ENCODE measurements at places on chromosomes 12 and 14.
A peak's percentile ranks its signal among the peaks of the same experiment; 100 is the strongest.

DNA sequence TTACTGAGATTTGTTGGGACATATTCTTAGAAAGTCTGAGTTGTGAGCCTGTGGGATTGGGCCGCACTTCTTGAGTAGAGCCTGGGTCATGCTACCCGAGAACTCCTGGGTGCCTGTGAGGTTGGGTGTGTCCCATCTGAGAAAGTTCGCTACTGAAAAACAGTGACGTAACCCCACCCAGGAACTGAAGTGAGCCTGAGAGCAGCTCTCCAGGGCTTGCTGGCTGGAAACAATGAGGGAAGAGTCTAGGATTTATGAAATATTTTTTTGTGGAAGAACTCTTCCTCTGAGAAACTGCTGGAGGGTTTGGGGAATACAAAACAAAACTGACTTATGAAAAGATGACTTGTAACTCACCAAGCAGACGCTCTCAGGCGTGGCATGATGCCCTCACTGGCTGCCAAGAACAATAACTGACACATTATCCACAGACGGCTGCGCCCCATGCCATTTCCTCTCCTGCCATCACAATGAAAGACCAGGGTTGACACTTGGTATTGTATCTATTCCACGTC is 69.2 kb downstream of the RASSF3 start:
- DNase-seq, result no peak

- peak; percentile 59 for DNase-seq
Measured at GRCh38 chr12:14960548-14961465, 594 bp downstream of the ARHGDIB start.

DNA sequence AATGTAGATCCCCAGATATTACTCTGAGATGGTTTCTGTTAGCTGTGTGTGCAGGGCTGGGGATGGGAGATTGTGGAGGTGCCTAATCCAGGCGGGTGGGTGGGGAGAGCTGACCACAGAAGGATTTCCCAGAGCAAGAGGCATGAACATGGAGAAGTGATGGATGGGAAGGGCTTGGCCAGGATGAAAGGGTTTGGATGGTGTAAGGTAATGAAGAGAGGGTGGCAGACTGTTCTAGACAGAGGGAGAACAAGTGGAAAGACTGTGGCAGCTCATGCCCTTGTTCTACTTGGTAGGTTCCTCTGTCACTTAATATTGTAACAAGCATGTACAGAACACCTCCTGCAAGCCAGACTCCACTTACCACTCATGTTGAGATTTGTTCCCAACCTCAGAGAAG is 187.8 kb downstream of the NPAS3 start:
- no peak for DNase-seq

GRCh38 chr14:88269806-88270420 is 53.2 kb downstream of the KCNK10 start:
- DNase-seq, result no peak

- DNase-seq, result no peak
Measured at GRCh38 chr14:62980693-62981092, 64.6 kb downstream of the KCNH5 start.

- no peak for DNase-seq
Measured at GRCh38 chr12:41274643-41275042, 86.5 kb downstream of the PDZRN4 start.

GRCh38 chr14:41615011-41615595 is 8.4 kb downstream of the LRFN5 start:
- DNase-seq, result no peak

- DNase-seq, result no peak
Measured at GRCh38 chr12:39157696-39158342, 252.4 kb upstream of the CPNE8 start.

- no peak for DNase-seq
Measured at GRCh38 chr12:28517101-28517500, 326.8 kb downstream of the CCDC91 start.

DNA sequence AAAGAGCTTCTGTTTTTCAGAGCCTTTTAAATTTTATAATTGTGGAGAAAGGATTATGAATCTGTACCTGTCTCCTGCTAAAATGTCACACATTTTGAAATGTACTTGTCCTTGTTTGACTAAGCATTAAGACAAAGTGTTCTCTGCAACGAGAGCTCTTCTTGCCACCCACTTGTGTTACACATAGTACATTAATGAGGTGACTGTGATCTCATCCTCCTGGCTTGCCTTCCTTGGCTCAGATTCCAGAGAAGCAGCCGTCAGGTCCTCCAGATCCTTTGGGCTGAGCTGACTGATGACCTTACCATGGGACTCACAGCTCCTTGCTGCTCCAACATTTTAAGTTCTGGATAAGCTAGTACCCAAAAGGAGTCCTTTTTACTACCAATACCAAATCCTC is 81.4 kb downstream of the BBS10 start:
- DNase-seq, result no peak

DNA sequence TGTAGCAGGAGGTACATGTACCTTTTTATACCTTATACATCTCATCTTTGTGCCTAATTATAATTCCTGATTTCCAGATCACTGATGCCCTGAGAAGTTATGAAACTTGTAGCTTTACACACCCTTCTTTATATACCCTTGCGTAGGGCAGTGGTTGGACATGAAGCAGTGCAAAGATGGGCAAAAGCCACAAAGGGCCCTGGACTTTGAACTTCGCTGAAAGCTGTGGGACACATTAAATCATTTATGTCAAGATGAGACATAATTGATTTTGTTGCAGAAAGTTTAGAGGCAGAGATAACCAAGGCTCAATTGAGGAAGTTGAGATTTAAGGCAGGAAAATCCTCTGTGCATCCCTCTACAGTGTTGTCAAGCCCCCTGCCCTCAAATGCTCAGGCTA is 170.0 kb downstream of the SLC2A13 start:
- no peak for DNase-seq

GRCh38 chr12:4307593-4308333 is 13.2 kb upstream of the TIGAR start:
- DNase-seq, result peak; percentile 70

- DNase-seq, result no peak
Measured at GRCh38 chr14:43754838-43755237, 752.2 kb downstream of the FSCB start.

DNA sequence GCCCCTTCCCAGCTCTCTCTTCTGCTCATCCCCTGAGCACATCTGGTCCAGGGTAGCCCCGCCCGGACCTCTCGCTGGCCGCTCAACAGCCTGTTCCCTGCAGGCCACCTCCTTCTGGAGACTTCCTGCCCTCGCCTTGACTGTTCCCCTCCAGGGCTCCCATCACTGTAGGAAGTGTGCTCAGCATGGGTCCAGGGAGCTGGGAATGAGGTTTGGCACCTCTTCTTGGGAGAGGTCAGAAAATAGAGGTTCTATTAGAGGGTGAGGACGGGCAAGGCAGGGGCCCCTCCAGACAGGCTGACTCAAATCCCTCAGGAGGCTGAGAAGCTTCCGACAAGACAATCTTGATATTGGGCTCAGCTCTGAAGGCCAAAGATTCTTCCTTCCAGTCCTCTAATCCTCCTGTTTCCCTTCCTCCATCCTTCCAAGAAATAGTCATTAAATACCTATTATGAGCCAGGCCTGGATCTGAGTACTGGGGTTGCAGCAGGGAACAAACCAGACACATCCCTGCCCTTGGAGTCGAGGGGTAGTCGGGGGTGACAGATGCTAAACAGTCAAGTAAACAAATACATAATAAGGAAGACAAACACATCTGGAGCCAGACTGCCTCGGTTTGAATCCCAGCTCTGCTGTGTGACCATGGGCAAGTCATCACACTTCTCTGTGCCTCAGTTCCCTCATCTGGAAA is 30.6 kb downstream of the CMKLR1 start:
- DNase-seq, result no peak

GRCh38 chr14:55274751-55275150 is 3.5 kb downstream of the FBXO34 start:
- peak; percentile 14 for DNase-seq

DNA sequence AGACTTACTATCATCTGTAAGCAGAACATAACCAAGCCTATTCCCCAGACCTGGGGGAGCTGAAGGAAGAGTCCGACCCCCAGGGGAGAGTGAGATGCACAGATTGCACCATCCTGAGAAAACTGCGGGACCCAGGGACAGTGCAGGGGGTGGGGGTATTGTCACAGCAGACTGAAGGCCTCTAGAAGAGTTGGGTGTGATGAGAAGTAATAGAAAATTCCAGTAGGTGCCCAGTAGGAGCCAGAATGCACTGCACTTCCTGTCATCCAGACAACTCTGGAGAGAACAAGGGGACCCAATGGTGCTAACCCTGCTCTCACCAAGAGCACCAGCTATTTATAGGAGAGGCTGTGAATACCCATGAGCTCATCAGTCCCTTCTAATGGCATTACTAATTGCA is 190.1 kb downstream of the BCL11B start:
- DNase-seq, result no peak

DNA sequence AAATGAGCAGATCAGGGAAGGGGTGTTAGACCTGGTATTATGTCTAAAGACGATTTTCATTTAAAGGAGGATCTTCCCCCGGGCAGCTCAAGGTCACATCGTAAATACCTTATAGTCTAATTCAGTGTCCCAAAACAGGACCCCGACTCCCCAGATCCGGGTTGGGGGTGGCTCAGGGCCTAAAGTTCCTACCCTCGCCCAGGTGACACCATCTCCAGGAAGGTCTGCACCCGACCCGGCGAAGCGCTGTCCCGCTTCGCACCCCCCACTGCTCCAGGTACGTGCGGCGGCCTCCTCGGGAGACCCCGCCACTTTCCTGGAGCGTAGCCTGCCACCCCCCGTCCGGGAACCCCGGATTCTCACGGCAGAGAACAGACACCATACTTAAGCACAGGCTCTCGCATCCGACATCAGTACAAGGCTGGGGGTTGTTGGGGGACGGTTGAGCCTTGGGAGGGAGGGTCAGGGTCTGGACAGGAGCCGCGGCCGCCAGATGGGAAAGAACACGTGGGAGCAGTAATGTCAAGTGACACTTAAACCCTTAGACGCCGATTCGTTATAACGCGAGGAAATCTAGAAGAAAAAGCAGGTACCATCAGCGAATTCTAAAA is 556 bp downstream of the TIMM9 start:
- peak; percentile 67 for DNase-seq
